Memory B cell (primary cell): ENCODE measurements at places on chromosomes 2 and 18.

- no peak for DNase-seq
Observed at GRCh38 chr2:119231975-119232665, 8.5 kb downstream of the STEAP3 start.

DNA sequence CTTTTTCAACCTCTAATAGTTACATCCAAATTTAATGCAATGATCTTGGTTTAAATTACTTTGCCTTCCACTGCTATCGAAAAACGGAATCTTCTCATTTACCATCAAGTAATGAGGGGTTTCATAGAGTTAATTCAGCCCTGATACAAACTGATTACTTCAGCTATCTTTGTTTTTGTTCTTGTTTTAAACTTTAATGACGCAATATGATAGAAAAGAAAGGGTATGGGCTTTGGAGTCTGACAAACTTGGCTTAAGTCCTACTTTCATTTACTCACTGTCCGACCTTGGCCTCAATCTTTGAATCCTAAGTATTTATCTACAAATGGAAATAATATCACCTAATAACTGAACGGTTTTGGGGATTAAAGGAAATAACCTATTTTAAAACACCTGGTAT is 16.1 kb downstream of the ADAM17 start:
- no peak for DNase-seq

DNA sequence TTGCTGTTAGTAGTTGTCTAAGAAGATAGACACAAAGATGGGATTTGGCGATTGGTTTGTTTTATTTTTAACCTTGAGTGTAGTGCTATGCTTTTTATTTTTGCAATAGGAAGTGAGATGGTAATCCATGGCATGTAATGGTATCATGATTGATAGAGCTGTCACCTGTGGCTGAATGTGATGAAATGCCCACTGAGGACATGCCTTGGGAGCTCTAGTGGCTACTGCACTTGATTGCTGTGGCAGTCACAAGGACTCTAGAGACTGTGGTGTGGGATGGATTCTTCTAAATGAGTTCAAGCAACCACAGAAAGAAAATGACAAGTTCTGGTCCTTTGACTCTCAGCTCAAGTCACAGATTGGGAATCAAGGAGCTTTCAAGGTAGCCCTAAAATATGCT is 139.4 kb downstream of the CYRIA start:
- DNase-seq = no peak

DNA sequence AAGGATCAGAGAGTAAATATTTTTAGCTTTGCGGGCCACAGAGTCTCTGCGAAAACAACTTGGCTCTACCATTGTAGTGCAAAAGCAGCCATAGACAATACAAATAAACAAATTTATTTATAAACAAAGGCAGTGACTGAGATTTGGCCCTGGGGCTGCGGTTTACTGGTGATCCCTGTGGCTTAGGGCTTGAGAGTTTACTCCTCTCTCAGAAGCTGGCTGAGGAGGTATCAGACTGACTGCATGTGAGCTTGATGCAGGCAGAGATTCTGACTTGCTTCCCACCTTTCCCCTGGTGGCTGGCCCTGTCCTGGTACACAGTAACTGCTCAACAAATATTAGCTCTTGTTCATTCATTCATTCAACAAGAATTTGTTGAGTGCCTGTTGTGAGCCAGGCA is 81.5 kb downstream of the PRKCE start:
- DNase-seq = no peak

DNA sequence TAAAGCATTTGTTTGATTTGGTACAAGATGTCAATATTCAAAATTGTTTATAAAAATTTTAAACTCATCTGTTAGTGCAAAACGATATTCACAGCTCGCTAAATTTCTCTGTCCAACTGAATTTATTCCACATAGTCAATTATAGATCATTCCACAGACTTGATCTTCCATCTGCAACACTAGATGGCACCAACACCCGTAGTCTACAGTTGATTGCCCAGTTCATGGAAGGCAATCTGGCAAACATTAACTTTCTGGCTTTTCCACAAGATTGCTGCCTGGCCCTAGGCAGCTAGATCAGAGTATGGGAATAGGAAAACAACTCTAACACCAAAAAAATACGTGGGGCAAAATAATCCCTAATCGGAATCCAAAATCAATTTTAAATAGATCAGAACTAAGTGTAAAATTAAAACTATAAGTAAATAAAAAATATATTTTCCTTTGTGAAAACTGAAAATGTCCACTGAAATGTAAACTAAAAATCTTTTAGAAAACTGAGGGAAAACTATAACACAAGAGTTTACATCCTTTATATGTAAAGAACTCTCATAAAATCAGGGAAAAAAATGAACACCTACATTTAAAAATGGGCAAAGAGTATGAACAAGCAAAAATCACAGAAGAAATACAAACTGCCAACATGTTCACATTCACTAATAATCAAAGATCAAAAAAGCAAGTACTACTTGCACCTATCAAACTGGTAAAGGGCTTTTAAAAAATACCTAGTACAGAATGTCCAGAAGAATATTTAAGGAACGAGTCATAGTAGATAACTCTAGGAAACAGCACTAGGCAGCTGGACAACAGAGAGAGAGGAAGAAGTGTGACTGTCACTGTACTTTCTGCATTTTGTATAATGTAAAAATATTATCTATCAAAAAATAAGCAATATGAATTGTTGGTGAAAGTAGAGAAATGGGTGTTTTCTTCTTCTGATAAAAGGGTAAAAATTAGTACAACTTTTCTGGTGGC is 35.0 kb downstream of the RTN4 start:
- DNase-seq = no peak

GRCh38 chr2:25354116-25354515 is 12.4 kb upstream of the DNMT3A start:
- no peak for DNase-seq

- DNase-seq = no peak
Observed at GRCh38 chr2:120161190-120161589, 62.0 kb downstream of the TMEM185B start.

GRCh38 chr2:201806442-201807170 is at the start of gene CDK15:
TSS of gene CDK15 (plus strand) at chr2:201806537. CDS start at chr2:201806665, 128 bp downstream.
- DNase-seq = no peak

- DNase-seq = no peak
Observed at GRCh38 chr2:64201151-64201550, 56.9 kb upstream of the PELI1 start.
